ENCODE measurements at places on chromosomes 7 and 10. TPM values are rescaled to one million over a fixed set of nuclear protein-coding genes. Genes with fewer than 3 reads are reported as not detected.

DNA sequence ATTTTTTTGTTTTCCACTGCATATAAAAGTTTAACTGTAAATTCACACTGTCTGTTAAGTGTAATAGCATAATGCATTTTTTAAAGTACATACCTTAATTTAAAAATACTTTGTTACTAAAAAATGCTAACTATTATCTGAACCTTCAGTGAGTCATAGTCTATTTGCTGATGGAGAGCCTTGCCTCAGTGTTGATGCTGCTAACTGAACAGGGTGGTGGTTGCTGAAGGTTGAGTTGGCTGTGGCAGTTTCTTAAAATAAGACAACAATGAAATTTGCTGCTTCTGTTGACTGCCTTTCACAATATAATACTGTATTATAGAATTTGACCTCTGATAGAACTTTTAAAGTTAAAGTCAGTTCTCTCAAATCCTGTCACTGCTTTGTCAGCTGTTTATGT, 72.3 kb upstream of the GATAD1 start:
- no peak for DNase-seq

GRCh38 chr10:121998462-121998861, 9.5 kb downstream of the TACC2 start:
- DNase-seq, result no peak

The TRIM50 gene
- total RNA-seq, result not detected

DNA sequence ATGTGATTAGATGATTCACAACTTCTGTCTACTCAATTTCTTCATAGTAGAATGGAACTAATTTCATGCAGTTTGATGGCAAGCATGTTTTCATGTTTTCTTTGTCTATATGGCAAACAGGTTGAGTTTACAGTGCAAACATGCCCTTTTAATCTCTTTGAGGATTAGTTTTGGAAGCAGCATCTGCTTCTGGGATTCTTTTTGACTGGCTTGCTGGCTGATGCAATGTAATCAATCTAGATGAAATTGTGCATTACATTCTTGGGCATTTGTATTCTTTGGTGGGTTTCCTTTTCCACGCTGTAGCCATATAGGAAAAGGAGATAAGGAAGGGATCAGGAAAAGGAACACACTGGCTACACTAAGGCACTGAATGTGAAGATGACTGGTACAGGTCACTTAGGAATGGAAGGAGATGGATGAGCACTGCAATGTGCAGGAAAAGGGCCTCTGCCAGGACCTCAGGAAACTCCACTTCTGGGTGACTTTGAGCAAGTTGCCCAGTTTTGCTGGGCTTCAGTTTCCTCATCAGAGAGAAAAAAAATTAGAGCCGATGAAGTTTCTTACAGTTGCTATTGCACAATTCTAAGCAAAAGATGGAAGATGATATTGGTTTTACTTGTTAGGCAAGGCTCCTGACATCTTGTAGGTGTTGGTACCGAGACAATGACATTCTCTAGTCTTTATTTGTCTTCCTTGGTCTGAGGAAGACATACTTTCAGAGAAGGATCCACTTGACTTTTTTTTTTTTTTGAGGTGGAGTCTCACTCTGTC, 269.1 kb downstream of the SUGCT start:
- DNase-seq, result no peak

- no peak for DNase-seq
Observed at GRCh38 chr7:157871681-157872080, 534.9 kb downstream of the DNAJB6 start.

DNA sequence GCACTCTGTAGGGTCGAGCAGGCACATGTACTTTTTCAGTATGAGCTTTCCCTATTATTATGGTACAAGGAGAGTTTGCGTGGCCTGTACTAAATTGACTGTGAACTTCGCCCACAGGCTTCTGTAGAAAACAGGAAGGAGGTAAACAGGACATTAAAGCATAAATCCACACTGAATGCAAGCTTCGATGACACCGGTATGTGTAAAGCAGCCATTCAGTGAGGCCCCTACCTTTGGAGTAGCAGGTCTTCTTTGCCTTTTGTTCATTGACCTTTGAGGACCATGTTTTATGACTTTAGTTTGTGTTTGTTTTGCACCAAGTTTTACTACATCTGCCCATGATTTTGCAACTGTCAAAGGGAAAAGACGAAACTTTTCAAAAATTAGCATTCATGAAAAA, 14.5 kb downstream of the MKI67 start:
- DNase-seq, result no peak

The CRTAC1 gene
- 2.5 TPM for total RNA-seq

The CALHM1 gene
- not detected for total RNA-seq

DNA sequence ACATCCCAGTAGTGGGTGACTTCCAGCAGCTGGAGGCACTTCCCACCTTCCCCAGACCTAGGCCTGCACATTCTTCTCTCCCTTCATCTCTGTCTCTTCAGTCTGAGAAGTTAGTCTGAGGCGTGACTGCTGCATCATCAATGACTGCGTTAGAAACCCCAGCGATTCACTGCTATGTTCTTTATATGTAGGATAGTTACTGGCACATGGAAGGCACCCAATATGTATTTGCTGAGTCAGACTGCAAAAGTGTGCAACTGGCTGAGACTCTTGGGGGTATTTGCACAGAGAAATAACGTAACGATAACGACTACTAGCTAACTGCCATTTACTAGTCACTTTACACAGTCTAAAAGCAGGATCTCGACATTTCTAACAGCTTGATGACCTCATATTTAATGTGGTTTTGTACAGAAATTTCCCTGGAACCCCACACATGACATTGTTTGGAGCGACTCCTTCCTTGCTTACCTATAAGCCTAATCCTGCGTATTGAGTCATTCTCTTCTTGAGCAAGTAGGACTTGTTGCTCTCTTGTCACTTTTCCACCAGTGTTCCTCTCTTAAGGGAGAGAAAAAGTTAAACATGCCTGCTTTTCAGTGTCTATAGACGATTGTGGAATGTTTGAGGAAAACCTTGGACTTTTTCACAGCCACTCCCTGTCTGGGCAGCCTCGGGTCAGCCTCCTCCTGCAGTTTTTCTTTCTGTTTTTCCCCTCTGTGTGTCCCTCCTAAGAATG, 45.5 kb downstream of the THNSL1 start:
- no peak for DNase-seq

The TMEM176B gene
- not detected for total RNA-seq

GRCh38 chr10:88433565-88434186, 149.4 kb downstream of the RNLS start:
- DNase-seq, result no peak

GRCh38 chr7:81715984-81716588, 53.8 kb downstream of the HGF start:
- DNase-seq, result no peak

DNA sequence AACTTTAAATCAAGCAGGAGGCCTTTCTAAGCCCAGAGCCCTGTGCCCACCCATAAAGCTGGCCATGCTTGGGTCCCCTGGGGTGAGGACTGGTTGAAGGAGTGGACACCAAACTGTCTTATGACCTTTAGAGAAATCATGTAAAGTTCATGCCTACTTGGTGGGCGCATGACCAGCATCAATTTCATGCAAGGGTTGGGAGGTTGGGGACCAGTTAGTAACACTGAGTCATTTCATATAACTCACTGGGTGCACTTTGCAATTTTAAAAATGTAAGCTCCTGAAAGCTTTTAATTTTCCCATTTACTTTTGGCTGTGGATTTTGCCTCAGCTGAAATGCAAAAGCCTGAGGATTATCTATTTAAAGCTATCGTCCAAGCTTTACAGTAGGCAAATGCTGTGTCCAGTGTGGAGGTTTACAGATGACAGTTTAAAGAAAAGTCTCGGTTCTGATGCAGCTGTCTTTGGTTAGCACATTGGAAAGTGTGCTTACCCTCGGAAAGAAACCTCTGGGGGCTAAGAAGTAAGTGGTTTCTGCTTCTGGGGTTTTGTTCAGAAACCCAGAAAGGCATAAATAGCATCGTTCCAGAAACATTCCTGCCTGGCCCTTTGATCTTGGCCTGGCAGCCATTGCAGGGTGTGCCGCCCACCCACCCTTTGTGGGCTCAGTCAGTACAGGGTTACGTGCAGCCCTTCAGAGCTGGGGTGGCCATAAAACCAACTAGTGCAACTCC, 48.8 kb upstream of the CHST15 start:
- DNase-seq, result no peak

GRCh38 chr7:4386190-4386589, 295.9 kb upstream of the FOXK1 start:
- DNase-seq, result no peak

GRCh38 chr7:128937647-128938543, at the start of gene IRF5:
Gene IRF5 (plus strand): TSS chr7:128937927. CDS start chr7:128942082, 4,155 bp downstream.
- DNase-seq, result no peak

GRCh38 chr10:56319386-56319785, 41.7 kb downstream of the ZWINT start:
- DNase-seq, result no peak

GRCh38 chr10:94217411-94217810, 145.3 kb downstream of the NOC3L start:
- no peak for DNase-seq

DNA sequence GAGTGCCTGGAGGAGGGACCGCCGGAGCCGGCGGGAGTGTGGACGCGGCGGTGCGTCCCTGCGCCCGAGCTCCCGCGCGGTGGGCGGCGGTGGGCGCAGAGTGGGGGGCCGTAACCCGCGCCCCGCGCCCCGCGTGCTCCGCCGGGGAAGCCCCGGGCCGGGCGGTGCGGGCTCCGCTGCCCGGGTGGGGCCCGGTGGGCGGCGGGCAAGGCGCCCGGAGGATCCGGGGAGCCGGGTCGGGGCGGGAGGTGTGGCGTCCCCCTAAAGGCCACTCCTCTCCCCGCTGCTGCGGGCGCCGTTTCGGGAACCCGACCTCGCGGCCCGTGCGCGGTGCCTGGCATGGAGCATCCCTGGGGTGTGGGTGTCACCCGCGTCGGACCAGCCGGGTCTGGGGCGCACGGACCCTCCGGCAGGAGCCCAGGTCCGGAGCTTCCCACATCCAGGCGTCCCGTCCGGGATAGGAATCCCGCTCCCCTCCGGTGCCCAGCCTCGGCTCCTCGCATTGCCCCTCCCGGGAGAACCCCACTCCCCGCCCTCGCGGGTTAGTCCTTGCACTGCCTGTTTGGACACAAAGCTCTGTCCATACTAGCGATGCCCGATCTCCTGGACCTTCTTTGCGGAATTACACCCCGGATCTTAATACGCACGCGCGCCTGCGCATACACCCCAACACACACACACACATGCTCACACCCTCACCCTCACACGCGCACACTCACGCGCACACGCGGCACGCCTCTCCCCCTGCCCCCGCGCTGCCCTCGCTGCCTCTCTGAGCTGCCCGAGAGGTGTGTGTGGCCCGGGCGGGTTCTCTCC, 723 bp downstream of the MTURN start:
- DNase-seq, result no peak

The ADAMTS14 gene
- under 0.01 TPM for total RNA-seq

DNA sequence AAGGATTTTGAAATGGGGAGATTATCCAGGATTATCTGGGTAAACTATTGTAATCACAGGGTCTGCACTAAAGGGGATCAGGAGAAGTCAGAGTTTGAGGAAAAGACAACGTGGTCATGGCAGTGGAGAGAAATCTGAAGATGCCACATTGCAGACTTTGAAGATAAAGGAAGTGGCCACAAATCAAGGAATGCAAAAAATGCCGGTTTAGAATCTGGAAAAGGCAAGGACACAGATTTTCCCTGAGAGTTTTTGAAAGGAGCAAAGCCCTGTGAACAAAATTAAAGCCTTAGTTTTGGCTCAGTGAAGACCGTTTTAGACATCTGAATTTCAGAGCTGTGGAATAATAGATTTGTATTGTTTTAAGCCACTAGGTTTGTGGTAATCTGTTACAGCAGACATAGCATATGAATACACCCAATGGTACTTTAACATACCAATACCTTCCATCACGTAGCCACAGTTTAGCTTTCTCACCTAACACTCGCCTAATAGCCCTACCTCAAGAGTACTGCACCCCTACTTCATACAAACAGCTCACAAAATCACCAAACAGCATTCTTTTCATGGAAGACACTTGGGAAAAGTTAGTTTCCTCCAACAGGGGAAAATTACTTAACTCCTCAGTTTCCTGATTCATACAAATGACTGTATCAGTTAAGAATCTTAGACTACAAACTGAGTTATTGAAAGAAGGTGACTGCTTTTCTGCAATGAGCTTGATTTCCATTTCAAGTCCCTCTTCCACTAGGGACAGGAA, 446.5 kb downstream of the INHBA start:
- DNase-seq, result no peak

- no peak for DNase-seq
Observed at GRCh38 chr10:90977855-90978486, 57.1 kb upstream of the ANKRD1 start.

DNA sequence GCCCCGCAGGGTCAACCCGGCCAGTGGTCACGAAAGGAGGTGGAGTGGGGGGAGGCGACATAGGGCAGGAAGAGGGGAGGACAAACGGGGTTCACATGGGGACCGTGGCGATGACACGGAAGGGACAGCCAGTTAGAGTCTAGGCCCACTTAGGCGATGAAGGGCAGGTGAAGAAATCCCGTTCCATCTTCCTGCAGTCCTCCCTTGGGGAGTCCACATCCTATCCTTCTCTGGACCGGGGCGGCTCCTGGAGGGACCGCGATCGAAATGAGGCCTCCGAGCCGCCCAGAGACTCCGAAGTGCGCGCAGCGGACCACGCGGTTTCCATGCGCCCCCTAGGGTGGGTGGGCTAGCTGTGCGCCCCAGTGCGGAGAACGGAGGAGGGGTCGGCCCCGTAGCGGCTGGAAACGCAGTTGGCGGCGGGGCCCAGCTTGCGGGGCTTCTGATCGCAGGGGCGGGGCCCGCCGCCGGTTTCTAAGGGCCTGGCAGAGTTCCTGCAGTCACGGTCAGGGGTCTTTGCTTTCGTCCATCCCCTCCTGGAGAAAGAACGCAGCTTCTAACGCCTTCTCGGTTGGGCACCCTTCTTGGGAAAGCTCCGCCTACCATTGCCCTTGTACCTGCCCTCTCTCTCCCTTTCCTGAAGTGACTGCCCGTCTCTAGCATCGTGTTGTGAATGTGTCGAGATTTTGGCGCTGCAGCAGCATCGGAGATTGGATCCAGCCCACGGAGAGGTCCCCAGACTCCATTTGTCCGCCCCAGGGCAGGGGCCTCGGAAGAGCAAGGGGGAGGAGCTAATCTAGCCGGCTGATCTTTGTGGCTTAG, 17.9 kb upstream of the TMEM225B start:
- DNase-seq, result no peak

- DNase-seq, result no peak
Observed at GRCh38 chr7:123594813-123595241, 6.8 kb upstream of the ASB15 start.

The CTAGE8 gene
- total RNA-seq, result 0.04 TPM

- DNase-seq, result no peak
Observed at GRCh38 chr7:133560900-133561299, 308.0 kb downstream of the EXOC4 start.

GRCh38 chr10:5187867-5188266, 2.9 kb upstream of the AKR1C8 start:
- DNase-seq, result no peak

DNA sequence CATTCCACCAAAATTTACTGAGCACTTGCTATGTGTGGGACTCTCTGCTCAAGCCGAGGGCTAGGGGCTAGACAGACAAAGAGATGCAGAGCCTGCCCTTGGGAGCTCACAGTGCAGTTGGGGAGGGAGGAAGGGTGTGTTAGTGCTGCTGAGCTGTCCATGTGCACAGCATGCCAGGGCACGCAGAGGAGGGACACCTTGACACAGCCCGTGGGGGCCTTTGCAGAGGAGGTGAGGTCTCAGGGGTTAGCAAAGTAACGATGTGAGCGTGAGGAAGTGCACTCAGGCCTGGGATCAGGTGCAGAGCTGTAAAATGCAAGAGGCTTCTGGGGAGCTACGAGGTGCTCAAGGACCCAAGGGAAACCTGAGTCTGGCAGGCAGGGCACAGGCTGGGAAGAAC, 16.3 kb downstream of the PRKCQ start:
- no peak for DNase-seq
